ENCODE measurements at places on chromosomes 5 and 9.

- DNase-seq, result no peak
Measured at GRCh38 chr5:43570450-43571158, 13.7 kb upstream of the PAIP1 start.

- no peak for DNase-seq
Measured at GRCh38 chr5:31948006-31948405, 226.1 kb downstream of the GOLPH3 start.

DNA sequence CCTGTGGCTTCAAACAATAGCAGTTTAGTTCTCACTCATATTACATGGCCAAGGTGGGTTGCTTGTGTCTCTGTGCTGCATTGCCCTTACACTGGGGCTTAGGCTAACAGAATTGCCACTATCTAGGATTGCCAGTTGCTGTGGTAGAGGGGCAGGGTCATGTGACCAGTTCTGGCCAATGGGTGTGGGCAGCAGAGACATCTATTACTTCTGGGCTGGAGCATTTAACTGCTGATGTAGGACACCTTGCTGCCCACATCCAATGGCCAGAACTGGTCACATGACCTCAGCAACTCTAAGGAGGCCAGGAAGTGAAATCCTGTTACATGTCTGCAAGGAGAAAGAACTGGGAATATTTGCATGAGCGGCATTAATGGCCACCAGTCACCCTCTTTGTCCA lies 199.3 kb downstream of the C9orf152 start:
- no peak for DNase-seq

DNA sequence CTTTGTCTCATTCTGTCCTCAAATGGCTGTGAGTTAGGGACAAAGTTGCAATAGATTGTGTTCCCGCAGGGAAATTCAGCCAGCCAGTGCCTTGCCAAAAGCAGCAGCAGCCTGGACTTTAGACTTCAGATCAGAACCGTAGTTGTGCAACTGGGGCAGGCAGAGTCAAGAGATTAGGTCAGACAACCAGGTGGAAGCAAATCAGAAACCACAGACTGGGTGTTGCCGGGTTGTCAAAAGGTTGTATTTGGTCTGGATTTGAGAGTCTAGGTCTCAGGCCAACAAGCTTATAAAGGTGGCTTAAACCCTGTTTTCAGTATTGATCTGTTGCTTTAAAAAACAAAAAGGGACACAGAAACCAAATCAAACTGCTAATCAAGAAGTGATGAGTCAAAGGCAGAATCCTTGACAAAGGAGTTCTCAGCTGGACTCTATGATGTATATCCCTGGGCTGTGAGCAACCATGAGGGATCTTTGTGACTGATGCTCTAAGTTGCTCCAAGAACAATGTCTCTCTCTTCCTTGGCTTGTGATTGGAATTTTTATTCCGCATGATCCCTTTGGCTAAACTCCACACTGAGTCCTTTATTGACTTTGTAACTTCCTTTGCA lies 20.9 kb downstream of the RFK start:
- no peak for DNase-seq

DNA sequence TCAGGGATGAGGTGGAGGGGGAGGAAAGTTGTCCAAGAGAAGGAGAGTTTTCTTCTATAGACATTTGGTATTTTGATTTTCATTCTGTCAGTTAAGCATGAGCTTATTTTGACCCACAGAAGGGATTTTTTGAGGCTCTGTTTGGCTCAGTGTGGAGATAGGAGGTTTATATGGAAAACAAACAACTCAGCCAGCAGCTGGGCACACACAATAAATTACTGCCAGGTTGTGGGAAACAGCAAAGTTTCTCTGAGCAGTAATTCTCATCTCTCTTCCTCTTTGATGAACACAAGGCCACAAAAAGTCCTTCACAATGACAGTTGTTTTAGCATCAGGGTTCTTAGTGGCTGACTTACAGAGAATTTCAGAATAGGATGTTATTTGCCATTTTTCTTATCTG lies 486.1 kb downstream of the KDM4C start:
- no peak for DNase-seq

DNA sequence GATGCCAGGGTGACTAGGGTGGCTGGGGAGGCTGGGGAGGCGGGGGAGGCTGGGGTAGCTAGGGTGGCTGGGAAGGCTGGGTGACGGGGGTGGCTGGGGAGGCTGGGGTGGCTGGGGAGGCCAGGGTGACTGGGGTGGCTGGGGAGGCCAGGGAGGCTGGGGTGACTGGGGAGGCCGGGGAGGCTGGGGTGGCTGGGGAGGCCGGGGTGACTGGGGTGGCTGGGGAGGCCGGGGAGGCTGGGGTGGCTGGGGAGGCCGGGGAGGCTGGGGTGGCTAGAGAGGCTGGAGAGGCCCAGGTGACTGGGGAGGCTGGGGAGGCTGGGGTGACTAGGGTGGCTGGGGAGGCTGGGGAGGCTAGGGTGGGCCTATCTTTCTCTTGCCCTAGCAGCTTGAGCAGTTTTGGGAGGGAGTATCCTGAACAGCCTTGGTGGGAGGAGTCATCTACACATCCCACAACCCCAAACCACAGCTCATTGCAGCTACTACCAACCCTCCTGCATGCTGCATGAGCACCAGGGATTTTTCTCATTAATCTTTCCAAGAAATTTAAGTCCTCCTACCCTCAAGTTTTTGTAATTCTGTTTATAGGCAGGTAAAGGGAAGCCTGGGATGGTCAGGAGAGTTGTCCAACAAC lies 203.2 kb upstream of the IRX1 start:
- DNase-seq, result no peak

DNA sequence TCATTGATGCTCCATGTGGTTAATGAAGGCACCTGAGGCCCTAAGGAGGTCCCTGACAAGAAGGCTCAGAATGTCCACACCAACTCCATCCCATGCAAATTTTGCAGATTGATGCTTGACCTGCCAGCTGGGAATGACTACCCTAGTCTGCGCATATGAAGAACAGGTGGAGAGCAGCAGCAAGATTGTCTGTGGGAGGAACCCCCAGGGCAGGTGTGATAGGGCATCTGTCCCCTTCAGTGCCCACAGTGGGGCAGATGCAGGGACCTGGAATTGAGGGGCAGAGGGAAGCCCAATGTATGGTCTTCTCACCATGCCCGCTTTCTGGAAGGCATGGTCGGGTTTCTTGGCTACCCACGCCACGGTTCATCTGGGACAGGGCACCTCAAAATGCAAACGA lies 79.6 kb downstream of the MACROH2A1 start:
- DNase-seq, result no peak

GRCh38 chr5:123809594-123810221 lies 297.7 kb downstream of the CSNK1G3 start:
- no peak for DNase-seq

Data from CD4-positive, alpha-beta T cell (primary cell).